Astrocyte of the spinal cord (primary cell): ENCODE measurements at places on chromosomes 7 and 10.

- DNase-seq = no peak
These were observed 35.6 kb downstream of the POLL start for GRCh38 chr10:101552442-101552841.

GRCh38 chr7:141864765-141865447, 23.6 kb upstream of the PRSS37 start:
- no peak for DNase-seq

GRCh38 chr10:61836888-61837754, 64.4 kb upstream of the ARID5B start:
- peak; percentile 93 for DNase-seq

- peak; percentile 56 for DNase-seq
These were observed 38.6 kb upstream of the RSBN1L start for GRCh38 chr7:77657427-77658224.

GRCh38 chr7:42994096-42994495, 61.9 kb downstream of the MRPL32 start:
- DNase-seq = no peak

- DNase-seq = no peak
These were observed 14.0 kb upstream of the RAMP3 start for GRCh38 chr7:45143616-45144015.
